Activated CD4-positive, alpha-beta T cell treated with anti-CD3 and anti-CD28 coated beads, Interleukin-2, amount 10 ng/mL, durations not matched to agents 24 days and 14 days (primary cell): ENCODE measurements at places on chromosomes 1 and 21.

DNA sequence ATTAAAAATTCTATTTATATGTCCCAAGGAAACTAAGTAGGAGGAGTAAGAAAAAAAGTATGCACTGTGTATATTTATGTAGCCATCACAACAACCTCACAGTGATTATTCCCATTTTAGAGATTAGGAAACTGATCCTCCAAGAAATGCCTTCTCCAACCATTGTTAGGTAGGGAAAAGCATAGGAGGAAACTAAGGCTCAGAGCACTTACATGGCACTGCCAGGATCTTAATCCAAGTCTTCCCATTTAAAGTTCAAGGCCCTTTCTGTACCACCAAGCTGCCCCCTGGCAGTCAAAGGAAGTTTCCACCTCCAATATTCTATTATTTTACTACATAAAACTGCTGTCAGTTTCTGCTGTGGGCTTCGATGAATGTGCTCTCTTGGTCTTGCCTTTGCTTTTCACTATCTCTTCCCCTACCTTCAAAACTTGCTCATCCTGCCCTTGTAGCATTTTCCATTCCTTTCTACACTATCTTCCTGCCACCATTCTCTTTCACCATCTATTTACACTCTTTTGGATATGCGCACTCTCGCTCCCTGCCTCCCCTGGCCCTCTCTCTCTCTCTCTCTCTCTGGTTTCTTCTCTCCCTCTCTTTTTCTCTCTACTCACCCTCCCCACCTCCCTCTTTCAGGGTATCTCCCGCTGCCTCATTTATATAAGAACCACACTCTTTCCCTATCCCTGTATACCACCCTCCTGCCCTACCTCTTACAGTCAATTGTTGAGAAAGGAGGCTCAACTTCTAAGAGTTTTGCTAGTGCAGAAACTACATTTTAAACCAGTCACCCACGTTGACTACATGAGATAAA, 34.0 kb downstream of the PUM1 start:
- DNase-seq: no peak

DNA sequence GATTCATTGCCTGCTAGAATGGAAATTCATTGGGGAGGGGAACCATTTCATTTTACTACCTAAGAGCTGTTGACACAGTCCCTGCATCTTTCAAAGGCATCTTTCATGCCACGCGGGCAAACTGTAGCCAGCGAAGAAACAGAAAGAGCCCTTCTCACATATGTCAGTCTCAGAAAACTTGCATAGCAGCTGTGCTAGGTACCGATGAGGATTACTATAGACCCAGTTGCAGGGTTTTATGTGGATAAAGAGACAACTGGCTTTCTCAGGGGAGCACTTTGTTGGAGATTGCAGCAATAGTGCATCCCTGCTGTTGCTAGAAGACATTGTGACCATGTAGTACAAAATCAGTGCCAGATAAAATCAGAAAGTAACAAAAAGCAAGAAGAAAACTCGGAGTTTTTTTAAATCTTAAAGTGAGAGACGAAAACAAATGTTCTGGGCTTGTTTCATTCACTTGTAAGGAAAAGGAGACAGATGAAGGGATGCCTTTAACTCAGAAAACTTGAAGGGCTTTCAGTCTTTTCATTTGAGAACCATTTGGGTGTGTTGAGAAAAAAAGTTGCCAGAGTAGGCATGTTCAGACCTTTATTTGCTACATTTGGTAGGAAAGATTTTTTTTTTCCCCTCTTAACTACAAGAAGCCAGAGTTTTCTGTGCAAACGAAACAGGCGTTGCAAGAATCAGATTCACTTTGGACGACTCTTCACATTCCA, 804.1 kb downstream of the USP25 start:
- DNase-seq: no peak

DNA sequence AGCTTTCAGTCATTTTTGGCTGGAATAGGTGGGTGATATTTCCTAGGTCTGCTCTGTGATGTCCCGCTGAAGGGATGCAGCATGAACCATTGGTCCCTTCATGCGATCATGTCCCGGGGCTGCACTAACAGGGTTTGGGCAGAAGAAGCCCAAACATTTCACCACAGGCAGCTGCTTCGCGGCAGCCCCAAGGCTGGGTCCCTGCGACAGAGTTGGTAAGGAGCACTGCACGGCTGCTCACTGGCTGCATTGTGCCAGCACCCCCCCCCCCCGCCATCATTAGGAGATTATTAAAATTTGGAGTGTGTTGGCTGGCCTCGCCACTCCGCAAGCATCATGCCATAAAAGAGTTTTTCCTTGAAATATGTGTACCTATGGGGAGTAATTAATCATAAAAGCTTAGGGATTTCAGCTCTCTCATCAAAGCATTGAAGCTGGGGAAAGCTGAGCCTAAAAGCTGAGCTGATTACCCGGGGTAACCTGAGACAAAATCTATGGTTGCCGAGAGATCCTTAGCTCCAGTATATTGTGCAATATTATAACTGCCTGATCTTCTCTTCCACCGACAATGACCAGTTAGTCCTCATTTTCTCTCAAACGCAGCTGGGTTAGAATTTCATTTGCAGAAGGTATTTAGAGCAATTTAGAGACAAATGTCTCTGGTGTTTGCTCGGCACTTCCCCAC, 62.5 kb downstream of the PEX14 start:
- DNase-seq: no peak

GRCh38 chr1:31033598-31033997, 31.9 kb downstream of the PUM1 start:
- DNase-seq: no peak

DNA sequence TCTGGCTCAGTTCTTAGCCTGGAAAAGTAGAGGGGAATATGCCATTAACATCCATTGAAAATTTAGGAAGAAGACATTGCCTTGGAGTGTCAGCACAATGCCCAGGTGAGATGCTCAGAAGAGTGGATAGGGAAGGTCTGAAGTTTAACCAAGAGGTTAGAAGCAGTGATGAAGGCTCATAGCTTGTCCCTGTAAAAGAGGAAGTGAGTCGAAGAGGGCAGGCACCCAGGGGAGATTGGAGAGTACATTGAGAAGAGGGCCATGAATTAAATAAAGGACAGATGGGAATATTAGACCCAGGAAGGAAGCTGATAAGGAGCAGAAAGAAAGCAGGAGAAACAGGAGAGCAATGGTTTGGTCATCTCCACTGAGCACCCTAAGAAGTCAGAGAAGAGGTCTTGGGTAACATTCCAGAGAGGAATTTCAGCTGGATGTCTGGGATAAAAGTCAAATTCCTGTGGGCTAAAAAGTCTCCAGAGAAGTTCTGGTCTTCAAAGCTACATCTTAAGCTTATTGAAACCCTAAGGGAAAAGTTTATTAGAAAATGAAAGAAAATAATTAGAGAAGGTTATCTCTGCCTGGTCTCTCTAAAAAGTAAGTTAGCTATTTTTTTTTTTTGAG, 17.3 kb downstream of the C8B start:
- DNase-seq: no peak

DNA sequence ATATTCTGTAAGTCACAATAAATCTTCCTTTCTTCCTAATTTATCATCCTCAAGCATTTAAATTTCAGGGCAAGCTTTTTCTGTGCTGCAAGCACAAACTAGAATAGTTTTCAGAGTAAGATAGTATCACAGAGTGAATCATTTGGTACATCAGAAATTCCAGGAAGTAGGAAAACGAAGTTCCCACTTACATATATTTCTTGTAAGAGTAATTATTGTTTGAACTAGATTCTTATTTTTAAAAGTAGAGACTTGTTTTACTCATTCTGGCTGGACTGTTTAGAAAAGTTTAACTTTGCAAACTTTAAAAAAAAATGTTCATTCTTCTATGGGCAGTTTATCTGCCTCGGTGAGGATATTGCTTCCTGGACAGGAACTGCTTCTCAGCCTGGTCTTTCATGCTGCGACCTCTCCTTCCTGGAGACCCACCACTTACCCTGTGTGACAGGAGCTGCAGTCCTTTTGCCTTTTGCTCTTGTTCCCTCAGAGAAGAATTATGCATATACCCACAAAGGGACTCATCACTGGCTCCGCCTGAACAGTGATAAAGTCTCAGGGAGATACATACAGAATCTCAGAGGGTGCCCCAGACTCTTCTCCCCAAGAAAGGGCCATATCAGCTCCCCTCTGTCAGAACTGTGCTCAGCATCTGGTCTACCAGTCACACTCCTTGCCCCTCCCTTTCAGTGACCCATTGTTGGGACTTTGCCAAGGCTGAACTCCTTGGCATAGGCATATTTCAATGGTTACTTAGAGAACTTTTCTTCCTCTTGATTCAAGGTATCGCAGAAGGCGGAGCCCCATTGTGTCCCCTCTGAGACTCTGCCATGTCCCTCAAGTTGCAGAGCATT, 102.7 kb upstream of the CD55 start:
- no peak for DNase-seq

DNA sequence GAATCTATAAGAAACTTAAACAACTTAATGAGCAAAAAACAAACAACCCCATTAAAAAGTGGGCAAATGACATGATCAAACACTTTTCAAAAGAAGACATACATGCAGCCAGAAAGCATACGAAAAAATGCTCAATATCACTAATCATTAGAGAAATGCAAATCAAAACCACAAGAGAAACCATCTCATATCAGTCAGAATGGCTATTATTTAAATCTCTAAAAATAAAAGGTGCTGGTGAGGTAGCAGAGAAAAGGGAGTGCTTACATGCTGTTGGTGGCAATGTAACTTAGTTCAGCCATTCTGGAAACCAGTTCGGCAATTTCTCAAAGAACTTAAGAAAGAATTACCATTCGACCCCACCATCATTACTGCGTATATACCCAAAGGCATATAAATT, 147.7 kb downstream of the FAF1 start:
- no peak for DNase-seq

GRCh38 chr1:101308935-101309333, 72.1 kb downstream of the S1PR1 start:
- peak; percentile 67 for DNase-seq

DNA sequence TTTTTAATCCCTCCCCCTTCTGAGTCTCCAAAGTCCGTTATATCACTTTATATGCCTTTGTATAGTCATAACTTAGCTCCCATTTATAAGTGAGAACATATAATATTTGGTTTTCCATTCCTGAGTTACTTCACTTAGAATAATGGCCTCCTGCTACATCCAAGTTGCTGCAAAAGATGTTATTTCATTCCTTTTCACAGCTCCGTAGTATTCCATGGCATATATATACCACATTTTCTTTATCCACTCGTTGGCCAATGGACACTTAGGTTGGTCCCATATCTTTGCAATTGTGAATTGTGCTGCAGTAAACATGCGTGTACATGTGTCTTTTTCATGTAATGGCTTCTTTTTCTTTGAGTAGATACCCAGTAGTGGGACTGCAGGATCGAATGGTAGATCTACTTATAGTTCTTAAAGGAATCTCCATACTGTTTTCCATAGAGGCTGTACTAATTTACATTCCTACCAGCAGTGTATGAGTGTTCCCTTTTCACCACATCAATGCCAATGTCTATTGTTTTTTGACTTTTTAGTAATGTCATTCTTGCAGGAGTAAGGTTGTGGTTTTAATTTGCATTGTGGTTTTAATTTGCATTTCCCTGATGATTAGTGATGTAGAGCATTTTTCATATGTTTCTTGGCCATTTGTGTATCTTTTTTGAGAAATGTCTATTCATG, 12.3 kb downstream of the MAN1C1 start:
- DNase-seq: no peak

GRCh38 chr1:88562991-88563390, 121.1 kb upstream of the PKN2 start:
- DNase-seq: no peak

DNA sequence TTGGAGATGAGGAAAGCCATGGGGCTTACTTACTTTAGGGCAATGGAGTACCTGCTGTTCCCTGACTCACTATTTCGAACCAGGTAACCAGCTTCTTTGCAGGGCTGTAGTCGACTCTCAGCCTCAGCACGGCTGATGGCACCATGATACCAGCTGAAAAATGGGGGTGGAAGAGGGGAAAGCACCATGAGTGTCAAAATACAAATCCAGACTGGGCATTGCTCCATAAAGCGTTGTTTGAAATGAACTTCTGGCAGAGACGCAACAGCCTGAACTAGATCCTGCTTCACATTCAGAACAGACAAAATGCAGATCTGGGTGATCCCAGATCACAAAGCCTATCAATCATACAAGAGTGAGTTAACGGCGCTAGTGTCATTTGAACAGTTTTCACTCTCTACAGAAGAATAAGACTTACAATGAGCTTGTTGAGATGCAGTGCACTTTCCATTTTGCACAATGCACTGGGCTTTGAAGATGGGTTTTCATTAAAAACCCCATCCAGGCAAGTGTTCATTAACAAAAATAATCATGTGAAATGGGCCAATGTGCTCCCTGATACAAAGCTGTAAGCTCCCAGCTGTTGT, 16.0 kb upstream of the TDRD10 start:
- no peak for DNase-seq

DNA sequence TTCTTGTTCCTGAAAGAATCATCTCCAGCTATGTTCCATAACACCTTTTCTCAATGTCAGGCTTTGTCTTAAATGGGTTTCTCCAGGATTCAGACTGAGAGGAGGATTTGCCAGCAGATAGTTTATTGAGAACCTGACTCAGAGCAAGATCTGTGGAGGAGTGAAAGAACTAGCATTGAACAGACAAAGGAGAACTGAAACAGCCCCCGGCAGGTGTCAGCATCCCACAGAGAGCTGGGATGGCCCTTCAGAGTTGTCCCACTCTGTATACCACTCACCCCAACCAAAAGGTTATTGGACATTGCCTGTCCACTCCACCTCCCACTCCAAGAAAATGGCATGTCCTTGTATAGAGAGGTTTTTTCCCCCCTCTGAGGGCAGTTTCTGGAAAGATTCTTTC, 270.7 kb downstream of the PAPPA2 start:
- no peak for DNase-seq

DNA sequence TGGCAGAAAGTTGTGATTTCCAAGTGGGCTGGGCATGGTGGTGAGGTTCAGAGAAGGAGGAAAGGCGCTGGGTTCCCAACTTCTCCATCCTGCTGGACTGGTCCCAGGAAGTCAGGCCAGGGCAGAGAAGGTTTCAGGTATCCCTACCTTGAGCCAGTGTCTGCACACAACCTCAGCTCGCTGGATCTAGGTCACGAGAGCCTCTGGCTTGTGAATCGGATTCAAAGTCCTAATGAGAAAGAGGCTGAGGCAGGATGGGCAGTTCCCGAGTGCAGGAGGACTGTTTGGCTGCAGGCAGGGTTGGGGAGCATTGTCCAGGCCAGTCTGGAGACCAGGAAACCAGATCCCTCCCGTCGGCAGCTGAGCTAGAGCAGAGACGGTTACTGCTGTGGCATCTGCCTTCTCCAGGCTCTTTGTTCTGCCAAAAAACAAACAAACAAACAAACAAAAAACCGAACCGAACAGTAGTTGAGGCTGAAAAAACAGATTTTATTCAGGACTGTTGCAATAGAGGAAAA, 19.5 kb upstream of the IGSF21 start:
- no peak for DNase-seq

- DNase-seq: no peak
Measured at GRCh38 chr1:224919508-224919907, 10.0 kb upstream of the DNAH14 start.

GRCh38 chr21:37558676-37559211, 192.2 kb downstream of the DYRK1A start:
- no peak for DNase-seq
